Hematopoietic multipotent progenitor cell treated with erythropoietin and hydrocortisone succinate and interleukin-3 and kit ligand, for 17 days (in vitro differentiated cells): ENCODE measurements at places on chromosomes 3 and 15.

DNA sequence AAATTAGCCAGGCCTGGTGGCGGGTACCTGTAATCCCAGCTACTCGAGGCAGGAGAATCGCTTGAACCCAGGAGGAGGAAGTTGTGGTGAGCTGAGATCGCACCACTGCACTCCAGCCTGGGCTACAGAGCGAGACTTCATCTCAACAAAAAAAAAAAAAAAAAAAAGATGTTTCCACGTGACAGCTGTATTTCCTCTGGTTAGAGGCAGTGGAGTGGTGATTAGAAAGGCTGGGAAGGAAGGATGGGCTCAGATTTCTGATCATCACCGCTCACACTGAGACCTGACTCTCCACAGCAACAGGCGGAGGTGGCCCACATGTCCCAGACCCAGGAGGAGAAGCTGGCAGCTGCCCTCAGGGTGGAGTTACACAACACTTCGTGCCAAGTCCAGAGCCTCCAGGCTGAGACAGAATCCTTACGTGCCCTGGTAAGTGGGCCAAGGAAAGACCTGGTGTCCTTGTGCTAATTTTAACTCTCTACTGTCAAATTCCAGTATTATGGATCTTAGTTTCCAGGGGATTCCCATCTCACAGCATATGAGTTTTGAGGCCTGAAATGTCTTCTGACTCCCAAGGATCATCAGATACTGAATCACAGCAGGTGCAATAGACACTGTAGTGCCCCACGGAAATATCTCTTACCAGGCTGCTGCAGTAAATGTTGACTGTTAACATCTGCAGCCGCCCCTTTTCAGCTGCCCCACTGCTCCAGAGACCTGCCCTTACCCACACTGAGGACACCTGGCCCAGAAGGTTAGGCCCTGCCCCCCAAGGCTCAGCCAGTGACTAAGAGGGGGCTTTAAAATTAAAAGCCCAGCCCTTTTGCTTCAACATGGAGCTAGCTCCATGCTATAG is 66.9 kb downstream of the BFSP2 start:
- DNase-seq = no peak

DNA sequence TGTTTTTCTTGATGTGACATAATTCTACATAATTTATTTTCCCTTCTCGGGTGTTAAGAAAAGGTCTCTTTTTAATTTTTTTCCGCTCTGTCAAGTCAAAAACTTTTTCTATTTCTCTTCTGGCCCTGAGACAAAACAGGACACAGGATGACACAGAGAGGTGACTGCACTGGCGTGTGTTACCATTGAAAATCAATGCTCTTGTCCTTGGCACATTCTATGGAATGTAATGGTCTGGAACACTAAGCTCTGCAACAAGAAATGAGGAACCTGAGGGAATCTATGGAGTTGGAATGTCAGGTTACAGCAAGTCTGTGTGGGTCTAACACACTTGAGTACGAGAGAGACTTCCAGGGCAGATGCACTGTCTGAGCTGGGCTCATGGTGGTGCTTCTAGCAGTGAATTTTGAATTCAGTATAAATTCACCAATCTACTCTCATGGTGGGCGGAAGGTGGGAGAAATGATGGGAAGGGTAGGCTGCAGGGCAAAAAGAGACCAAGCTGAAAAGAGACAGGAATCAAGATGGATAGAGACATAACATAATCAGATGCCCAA is 508.3 kb downstream of the TUSC7 start:
- DNase-seq = no peak

- DNase-seq = no peak
Measured at GRCh38 chr3:18119866-18120265, 305.3 kb downstream of the SATB1 start.

DNA sequence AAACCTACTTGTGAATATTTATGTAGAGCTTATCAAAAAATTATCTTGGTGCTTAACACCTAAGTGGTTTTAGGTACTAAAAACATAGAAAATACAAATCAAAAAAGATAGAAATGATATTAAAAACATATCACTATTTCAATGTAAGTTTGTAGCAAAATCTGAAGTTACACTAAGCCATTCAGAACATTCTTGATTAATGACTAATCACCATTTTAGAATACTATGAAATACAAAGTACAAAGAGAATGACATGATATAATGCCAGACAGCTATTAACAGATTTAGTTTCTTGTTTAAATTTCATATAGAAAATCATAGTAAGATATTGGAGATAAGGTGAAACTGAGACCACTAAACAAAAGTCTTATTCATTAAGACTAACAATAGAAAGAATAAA is 169.7 kb upstream of the AGTR1 start:
- DNase-seq = no peak

- DNase-seq = no peak
Measured at GRCh38 chr15:83379579-83379959, 67.6 kb upstream of the SH3GL3 start.

DNA sequence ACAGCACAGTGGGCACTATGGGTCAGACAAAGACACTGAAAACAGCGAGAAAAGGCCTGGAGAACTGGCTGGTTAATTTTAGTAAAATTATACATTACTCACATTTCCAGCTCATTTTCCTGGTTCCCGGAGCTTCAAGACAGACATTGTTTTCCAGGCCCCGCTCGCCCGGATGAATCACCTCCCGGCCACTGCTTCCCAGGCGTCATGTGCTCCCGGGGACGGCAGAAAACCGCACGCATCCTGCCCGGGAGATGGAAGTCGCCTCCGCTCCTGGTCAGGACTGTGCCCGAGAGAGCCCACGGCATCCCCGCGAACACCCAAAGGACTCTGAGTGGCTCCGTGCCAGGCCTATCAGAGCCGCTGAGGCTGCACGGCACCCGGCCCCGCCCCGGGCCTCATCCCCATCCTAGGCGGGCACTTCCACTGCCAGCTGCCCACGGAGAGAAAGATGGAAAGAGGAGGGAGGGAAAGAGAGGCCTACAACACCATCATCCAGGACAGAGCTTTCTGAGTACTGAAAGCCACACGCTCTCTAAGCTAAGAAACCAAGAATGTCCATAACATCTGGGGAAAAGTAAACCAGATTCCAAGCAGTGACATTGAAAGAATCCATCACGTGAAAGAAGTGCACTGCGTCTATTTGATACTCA is 75.1 kb downstream of the VGLL4 start:
- DNase-seq = no peak
